ENCODE measurements at places on chromosomes 5 and 9. TPM values are rescaled to one million over a fixed set of nuclear protein-coding genes. Genes with fewer than 3 reads are reported as not detected.

GRCh38 chr5:3384531-3384930 is 211.1 kb upstream of the IRX1 start:
- no peak for DNase-seq

GRCh38 chr5:53133020-53133419 is 23.5 kb upstream of the MOCS2 start:
- no peak for DNase-seq

The GHR gene
- total RNA-seq: 9.6 TPM

The COL15A1 gene
- total RNA-seq: 63.4 TPM

GRCh38 chr9:134138292-134138691 is 2.4 kb downstream of the WDR5 start:
- no peak for DNase-seq

DNA sequence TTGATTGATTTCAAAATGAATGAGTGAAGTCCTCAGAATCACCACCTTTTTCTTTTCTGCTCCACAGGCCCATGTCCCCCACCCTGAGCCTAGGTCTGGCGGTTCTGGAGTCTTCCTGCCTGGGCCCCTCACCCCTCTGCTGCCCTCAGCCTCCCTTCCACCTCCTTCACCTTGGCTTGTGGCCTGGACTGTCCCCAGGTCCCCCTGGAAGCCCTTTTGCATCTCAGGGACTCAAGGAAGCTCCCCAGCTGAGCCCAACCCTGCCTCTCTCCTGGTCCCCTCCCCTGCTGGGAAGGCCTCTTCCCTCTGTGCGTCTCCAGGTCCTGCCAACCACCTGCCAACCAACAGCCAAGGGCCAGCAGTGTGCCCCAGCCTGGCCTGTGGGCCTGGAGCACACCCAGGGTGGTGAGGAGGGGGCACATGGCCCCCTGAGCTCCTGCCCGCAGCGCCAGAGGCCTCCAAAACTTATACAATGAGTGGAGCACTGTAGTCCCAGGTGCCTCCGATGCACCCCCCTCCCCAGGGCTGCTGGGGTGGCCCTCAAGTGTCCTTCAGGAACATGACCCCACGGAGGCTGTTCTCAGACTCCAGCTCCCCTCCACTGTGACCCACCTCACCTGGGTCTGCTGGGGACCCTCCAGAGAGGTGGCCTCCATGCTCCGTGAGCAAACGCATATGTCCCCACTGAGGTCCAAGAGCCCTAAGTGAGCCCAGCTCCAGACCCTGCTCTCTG is 20.3 kb downstream of the GLT6D1 start:
- no peak for DNase-seq

GRCh38 chr5:89003563-89004036 is 120.6 kb upstream of the MEF2C start:
- DNase-seq: no peak

The IFNA13 gene
- not detected for total RNA-seq

DNA sequence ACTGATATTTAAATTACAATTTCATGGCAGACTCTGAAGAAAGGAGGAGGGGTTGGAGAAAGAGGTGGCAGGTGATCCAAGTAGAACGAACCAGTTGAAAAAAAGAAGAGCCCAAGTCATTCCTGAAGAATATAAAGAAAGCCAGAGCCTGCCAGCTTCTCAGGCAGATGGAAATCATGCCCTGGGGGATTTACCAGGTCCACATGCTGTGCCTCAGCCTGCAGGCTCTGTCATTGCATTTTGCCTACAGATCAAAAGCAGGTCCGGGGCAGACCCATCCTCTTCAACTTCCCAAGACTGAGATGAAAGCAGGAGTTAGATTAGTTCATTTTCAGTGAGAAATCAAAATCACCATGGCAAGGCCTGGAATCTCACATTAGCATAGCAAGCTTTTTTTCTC is 48.5 kb downstream of the GDNF start:
- DNase-seq: no peak

- no peak for DNase-seq
These were observed 122.2 kb downstream of the CEMIP2 start for GRCh38 chr9:71646131-71646530.

GRCh38 chr5:96087939-96088338 is 126.3 kb upstream of the ELL2 start:
- no peak for DNase-seq

The INSL4 gene
- total RNA-seq: not detected

DNA sequence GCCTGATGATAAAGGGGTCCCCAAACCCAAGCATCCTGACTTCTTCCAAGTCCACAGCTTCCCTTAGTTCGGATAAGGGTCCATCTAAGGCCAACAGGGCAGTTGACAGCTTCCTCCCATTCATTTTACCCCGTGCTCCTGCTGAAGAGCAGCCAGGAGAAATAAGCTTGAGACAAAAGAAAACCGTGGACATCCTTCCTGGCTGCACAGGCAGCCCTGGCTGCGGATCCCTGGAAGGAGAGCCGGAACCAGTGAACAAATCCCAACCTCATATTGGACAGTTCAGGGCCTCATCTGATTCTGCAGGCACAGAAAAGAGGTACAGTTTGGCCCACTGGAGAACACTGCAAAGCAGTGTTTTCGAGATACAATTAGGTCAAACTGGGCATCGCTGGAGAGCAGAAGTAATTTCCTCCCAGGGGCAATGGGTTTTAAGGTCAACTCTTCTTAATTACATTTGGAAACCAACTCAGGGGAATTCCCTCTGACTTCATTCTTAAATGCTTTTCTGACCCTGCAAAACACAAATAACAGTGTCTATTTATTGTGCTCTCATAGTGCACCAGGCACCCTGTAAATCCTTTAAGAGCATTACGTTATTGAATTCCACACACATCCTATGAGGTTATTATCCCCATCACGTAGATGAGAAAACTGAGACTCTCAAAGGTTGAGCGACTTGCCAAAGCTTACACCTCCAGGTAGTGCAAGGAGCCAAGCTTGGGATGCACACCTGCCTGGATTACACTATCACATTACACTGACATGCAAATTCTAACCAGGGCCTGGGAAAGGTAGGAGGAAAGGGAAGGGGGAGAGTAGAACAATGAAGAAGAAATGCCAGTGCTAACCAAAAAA is 21.2 kb downstream of the ADAM19 start:
- no peak for DNase-seq

DNA sequence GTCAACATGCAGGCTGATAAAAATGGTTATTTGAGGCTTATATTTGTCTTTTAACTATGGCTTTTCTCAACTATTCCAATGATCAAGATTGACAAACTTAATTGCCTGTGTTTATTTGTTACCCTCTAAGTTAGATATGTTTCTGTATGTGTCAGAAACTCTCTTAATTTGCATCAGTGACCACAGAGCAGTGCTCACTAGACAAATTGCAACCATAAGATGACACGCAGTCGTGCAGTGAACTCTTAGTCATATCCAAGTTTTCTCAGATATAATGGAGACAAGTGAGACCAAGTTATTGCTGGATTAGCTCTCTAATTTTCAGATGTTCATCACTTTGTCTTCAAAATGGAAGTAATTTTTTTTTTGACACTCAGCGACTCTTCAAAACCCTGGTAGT is 342.2 kb upstream of the RFX3 start:
- DNase-seq: no peak

DNA sequence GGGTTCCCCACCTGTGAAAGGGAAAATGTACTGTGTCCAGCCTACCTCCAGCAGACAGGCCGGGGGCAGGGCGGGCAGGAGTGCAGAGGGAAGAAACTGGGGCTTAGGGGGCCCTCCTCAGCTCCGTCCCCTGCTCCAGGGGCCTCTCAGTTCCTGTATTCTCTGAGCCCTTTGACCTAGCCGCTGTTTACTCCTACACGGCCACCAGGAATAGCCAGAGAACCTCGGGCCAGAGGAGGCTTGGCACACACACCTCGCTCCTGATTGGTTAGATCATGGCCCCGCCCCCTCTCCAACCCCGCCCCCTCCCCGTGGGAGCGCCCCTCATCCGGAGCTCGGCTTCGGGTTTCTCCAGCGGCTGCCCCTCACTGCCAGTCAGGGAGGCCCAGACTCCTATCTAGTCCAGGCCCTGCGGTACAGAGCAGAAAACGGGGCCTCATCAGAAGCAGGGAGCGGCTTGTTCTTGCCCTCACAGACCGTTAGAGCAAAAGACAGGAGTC is 2.2 kb downstream of the ST6GALNAC6 start:
- DNase-seq: peak; percentile 88

- no peak for DNase-seq
These were observed 115.5 kb upstream of the RANBP3L start for GRCh38 chr5:36417221-36417620.

- DNase-seq: no peak
These were observed 78.0 kb downstream of the WNK2 start for GRCh38 chr9:93261735-93262523.

The WNT8A gene
- total RNA-seq: not detected

GRCh38 chr9:104820336-104820735 is 56.4 kb downstream of the NIPSNAP3B start:
- no peak for DNase-seq

DNA sequence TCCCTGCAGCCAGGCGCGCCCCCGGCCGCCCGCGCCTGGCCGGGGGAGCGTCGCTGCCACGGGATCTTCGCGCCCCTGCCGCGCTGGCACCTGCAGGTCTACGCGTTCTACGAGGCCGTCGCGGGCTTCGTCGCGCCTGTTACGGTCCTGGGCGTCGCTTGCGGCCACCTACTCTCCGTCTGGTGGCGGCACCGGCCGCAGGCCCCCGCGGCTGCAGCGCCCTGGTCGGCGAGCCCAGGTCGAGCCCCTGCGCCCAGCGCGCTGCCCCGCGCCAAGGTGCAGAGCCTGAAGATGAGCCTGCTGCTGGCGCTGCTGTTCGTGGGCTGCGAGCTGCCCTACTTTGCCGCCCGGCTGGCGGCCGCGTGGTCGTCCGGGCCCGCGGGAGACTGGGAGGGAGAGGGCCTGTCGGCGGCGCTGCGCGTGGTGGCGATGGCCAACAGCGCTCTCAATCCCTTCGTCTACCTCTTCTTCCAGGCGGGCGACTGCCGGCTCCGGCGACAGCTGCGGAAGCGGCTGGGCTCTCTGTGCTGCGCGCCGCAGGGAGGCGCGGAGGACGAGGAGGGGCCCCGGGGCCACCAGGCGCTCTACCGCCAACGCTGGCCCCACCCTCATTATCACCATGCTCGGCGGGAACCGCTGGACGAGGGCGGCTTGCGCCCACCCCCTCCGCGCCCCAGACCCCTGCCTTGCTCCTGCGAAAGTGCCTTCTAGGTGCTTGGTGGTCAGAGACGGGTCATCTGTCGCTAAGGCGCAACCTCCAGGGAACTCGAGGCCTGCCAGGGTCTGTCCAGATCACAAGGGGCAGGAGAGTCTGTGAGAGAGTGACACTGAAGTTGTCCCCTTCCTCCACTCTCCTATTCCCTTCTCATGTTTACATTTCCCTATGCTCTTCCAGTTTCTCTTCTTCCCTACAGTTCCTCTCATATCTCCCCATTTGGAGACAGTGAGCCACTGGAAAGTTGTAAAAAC is 1.3 kb downstream of the GPR150 start:
- DNase-seq: peak; percentile 21

The NRG2 gene
- 3.7 TPM for total RNA-seq

DNA sequence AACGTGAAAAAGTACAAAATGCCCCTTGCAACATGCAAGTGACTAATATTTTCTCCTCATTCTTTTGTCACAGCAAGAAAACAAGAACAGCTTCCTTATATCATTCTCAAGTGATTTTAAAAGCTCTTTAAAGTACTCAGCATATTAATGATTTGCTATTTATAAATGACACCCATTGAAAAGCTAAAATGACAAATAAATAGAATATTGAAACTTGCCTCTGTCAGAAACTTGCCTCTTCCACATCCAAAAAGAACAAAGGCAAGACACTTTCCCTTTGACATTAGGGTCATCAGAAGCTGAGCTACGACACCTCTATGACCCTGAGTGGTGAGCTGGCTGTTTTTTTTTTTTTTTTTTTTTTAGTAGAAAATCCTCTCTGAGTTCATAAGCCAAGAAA is 339.6 kb upstream of the ITGA1 start:
- DNase-seq: no peak

DNA sequence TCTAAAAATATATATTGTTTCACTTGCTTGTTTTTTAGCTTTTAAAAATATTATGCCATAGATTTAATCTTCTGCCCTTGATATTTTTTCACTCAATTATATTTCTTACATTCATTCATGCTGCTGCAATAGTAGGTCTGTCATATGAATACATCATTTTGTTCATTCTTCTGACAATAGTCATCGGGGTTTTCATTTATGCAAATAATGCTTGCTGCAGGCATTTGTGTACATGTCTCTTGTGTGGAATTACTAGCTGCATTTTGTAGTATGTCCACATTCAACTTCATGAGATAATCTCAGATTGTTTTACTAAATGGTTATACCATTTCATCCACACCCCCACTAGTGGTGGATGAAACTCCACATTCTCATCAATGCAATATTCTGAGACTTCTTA is 5.3 kb upstream of the PLPP1 start:
- no peak for DNase-seq

DNA sequence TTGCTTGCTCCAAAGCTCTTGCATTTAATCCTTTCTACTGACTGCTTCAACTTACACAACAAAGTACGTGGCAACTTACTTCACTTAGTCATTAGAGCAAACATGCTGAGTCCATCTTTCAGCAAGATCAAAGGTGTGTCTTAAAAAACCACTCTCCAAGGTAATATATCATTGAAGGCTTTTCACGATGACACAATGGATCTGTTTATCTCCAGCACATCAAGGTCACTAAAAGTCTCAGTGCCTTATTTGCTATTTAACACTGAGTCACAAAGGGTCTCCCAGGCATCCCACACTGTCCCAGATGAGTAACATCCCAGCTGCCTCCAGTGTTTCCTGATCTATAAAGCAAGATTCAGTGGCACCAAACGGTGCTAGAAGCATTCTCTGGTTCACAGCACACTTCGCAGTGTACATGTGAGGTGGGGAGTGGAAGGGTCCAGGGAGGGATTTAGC is 3.7 kb upstream of the CLK4 start:
- DNase-seq: no peak

The TAF11L5 gene
- not detected for total RNA-seq

GRCh38 chr5:171149333-171149732 is 159.7 kb upstream of the TLX3 start:
- no peak for DNase-seq

The CCL27 gene
- not detected for total RNA-seq

- DNase-seq: no peak
These were observed 1578.2 kb upstream of the WWC1 start for GRCh38 chr5:166713295-166713694.

DNA sequence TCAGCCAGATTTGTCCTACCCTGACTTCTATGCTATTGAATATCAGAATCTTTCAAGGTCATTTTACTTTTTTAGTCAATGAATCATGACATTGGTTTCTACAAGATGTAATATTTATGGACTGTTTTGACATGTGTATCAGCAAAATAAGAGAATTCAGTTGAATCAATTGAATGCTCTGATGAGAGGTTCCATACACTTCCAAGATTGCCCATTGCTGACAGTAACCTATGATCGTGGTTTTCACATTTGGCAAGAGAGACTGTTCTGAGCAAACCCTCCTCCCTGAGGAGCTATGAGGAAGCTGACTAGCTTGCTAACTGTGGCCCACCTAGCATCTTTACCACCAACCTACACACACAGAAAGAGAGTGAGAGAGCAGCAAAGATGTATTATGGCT is 56.7 kb upstream of the FST start:
- DNase-seq: no peak

DNA sequence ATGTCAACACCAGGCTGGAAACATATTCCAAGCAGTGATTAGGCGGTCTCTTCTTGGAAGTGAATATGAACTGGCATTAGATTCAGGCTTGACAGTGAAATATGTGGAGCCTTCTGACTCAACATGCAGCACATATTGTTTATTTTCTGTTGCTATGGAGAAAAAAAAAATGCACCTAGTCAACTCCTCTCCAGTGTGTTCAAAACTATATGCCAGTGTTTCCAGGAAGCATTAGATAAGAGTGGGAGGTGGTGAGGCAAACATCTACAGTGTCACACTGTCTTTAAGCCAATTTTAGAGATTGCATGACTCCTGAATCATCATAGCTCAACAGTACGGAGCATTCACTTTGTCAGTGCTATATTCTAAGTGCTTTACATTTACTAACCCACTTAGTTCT is 117.9 kb downstream of the HCN1 start:
- no peak for DNase-seq

Measured in heart left ventricle (tissue), 16 donors.